Stimulated activated CD8-positive, alpha-beta memory T cell treated with anti-CD3 and anti-CD28 coated beads, Interleukin-4, amount 100 ng/mL, for 1 hour (primary cell): ENCODE measurements at places on chromosomes 4 and X.

DNA sequence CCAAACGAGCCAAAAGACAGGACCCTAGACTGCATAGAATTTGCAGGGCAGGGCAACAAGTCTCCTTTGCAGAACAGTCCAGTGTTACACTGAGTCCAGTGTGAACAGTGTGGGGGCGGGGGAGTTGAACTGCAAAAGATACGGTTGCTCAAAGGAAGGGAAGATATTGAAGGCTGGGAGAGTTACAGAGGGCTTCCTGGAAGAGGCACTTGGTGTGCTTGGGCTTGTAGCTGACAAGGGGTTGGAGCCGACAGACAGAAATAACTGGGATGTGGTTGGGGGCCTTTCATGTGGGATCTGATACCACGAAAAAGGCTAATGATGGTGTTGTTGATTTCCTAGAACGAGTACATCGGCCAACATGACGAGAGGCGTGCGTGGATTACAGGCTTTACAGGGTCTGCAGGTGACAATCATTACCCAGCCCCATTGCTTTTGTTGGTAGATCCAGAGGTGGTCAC is 6.1 kb downstream of the XPNPEP2 start:
- no peak for DNase-seq

GRCh38 chr4:184003433-184003832 is 98.3 kb downstream of the STOX2 start:
- no peak for DNase-seq

GRCh38 chrX:10079231-10079630 is 77.5 kb upstream of the CLCN4 start:
- no peak for DNase-seq

DNA sequence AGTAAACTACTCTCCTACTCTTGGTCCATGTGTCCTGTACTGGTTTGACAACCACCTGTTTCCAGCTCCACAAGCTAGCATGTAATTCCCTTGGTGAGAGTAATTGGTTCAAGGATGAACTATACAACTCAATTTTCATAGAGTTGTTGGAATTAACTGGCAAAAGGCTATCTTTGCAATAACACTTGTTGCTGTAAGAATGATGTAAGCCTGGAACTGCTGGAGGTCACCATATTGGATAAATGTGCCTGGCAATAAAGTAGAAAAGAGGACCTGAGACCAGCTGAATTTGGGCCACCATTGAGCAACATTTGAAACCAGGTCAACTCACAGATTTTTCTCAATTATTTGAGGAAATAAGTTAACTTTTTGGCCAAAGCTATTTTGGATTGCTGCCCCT is 175.5 kb downstream of the CAMK2D start:
- DNase-seq = no peak

DNA sequence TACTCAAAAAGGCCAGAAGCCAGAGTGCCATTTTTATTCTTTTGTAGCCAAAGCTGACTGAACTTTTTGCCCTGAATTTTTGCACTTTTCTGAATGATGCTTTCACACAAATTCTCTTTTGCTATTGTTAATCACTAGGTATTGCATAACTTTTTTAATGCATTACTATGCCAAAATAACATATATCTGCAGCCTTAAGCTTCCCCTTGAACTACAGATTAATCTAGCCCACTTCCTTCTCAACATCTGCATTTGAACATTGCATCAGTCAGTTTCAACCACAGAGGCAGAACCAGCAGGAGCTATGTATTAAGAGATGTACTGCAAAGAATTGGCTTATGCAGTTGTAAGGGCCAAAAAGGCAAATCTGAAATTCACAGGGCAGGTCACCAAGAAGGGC is 197.6 kb upstream of the GYPA start:
- no peak for DNase-seq

- no peak for DNase-seq
These were observed 216.2 kb downstream of the CEP135 start for GRCh38 chr4:56164907-56165306.

DNA sequence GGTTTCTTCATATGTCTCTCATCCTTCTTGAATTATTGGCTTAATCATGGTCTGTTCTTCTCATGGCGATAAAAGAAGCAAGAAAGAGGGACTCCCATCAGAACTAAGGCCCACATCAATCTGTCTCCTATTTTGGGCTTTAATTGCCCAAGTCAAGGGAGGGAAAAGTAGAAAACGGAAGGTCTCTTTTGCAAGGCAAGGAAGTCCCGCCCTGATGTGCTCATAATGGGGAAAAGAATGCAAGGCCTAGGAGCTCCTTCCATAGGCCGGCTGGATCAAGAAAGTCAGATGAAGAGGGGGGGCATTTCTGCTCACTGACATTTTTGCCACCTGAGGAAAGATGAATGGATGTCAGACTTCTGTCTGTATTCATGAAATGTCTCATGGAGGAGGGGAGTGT is 127.7 kb upstream of the RPS6KA3 start:
- no peak for DNase-seq

- DNase-seq = no peak
These were observed 708.1 kb downstream of the GLUD2 start for GRCh38 chrX:121755541-121755940.

DNA sequence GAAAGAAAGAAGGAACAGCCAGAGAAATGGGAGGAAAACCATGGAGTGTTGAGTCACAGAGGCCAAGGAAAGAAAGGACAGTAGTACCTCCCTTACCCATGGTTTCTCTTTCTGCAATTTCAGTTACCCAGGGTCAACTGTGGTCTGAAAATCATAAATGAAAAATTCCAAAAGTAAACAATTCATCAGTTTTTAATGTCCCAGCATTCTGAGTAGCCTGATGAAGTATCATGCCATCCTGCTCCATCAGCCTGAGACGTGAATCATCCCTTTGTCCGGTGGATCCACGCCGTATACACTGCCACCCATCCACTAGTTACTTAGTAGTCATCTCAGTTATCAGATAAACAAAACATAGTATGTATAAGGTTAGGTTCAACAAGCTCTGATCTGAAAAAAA is 114.2 kb downstream of the COMMD8 start:
- DNase-seq = no peak

DNA sequence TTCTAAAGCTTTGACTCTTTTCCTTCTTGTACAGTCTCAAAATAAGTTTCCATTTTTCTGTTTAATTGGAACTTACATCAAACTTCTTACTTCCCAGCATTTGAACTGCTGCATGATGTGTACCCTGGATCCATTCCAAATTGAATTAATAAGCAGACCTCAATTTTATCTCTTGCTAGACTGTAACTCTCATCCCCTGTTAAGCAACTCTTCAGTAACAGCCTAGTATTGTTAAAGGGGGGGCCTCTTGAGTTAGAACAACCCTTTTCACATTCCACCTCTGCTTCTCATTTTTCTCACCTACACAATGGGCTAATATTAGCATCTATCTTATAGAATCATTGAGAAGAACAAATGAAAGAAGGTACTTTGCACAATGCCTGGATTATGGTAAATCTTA is 169.4 kb downstream of the IL1RAPL1 start:
- DNase-seq = no peak

- no peak for DNase-seq
These were observed 26.5 kb upstream of the IRAK1 start for GRCh38 chrX:154046031-154046781.

DNA sequence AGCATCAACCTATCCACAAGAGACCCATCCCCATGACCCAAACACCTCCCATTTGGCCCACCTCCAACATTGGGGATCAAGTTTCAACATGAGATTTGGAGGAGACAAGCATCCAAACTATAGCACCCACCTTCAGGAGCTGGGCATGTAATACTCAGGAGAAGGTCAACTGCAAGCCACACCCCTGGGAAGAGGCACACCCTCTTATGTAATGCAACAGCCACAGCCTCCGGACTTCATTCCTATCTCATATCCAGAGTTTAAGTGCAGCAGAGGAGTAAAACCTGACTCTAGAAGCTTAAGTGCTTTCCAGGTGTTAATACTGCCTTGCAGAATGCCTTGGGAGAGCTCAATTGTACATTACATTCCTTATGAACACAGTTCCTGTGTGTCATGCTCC is 197.4 kb downstream of the PTTG2 start:
- DNase-seq = no peak

- DNase-seq = no peak
These were observed 91.8 kb downstream of the SHISA3 start for GRCh38 chr4:42489095-42489494.

DNA sequence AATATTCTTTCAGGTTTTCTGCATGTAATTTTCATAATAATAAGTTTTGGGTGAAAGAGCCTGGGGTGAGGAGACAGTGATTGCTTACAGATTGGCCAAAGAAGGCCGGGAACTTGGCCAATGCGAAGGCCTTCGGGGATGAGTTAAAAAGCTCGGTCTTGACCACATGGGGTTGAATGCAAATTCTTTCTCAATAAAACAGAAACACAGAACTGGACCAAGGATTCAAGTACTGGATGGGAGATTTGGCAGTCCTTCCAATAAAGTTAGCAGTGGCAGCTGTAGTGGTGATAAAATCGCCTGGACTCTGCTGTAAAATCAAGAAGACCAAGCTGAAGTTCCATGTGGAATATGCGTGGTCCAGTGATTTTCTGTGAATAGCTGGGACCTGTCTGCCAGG is 282.2 kb upstream of the KLF3 start:
- no peak for DNase-seq

DNA sequence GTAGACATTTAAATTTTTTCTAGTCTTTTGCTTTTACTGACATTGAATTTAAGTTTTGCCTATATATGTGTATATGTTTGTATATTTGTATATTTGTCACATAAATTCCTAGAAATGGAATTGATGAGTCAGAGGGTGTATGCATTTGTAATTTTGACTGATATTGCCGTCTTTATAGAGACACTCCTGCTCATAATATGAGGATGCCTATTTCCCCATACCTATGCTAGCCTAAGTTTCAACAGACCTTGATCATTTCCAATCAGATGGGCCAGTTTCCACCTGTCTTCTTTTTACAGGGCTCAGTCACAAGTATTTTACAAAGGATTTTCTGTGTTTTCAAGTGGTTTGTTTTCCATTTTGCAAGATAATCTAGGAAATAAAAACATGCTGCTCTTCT is 10.8 kb downstream of the PDLIM5 start:
- DNase-seq = no peak

DNA sequence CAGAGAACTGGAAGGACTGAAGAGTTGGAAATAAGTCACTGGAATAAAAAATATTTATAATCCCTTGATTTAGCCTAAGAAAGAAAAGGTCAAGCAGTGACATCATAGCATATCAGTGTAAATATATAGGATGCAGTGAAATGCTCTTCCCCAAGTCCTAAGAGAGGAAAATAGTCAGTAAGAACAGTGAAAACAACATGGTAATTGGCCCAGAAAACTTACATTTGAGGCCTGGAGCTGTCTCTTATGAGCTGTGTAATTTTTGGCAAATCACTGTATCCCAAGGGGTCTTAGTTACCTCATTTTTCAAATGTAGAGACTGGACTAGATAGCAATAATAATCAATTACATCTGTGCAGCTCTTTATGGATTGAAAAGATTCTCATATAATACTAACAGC is 255.7 kb upstream of the AR start:
- DNase-seq = no peak

GRCh38 chrX:13535376-13536165 is 33.8 kb upstream of the EGFL6 start:
- DNase-seq = no peak

GRCh38 chrX:151700581-151700980 is 5.3 kb downstream of the PRRG3 start:
- DNase-seq = no peak

- no peak for DNase-seq
These were observed 174.8 kb upstream of the GLRA2 start for GRCh38 chrX:14354521-14354920.

GRCh38 chr4:152856960-152857359 is 77.2 kb downstream of the ARFIP1 start:
- DNase-seq = no peak

- DNase-seq = no peak
These were observed 35.1 kb downstream of the PRKX start for GRCh38 chrX:3678328-3678727.

DNA sequence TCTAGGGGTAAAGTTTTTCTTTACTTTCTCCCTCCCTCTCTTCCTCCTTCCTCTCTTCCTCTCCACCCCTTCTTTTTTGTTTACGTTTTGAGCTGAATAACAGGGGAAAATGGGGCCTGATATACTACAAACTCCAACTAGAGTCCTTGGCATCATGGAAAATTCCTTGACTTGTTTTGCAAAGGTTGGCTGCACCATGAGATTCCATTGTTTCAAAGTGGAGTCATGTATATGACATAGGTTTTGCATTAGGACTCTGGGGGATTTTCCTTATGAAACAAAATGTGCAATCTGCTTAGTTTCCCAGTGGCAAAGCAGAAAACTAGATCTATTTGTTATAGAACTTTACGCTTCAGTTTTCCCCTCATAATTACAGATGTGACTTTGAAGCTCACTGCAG is 233.5 kb upstream of the PGRMC2 start:
- no peak for DNase-seq

GRCh38 chrX:29071525-29072320 is 484.5 kb downstream of the IL1RAPL1 start:
- no peak for DNase-seq
